ENCODE measurements at places on chromosomes 2 and 18.

- DNase-seq, result no peak
Observed at GRCh38 chr2:239288951-239289511, 111.8 kb downstream of the HDAC4 start.

DNA sequence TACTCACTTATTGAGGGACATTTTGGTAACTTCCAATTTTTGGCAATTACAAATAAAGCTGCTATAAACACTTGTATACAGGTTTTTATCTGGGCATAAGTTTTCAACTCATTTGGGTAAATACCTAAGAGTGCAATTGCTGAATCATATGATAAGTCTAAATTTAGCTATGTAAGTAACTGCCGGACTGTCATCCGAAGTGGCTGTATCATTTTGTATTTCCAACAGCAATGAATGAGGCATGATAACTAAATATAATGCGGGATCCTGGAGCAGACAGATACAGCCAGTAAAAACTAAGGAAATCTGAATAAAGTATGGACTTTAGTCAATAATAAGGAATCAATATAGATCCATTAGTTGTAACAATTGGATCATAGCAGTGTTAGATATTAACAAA, 156.5 kb upstream of the RMP24 start:
- no peak for DNase-seq

DNA sequence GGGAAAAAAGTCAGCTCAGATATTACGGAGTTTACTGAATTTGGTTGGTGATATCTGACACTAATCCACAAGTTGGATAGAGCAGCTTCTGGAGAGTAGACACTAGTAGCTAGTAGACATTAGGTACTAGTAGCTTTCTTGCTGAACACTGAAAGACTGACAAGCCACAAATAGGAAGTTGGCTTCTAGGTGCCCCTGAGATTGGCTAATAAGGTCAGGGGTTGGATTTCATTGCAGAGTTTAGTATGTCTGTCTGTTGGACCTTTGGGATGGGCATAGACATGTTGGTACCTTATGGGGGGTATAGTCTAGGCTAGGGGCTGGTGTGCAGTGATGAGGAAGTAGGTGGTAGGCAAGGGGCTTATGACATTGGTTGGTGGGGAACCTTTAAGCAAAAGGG, 164.9 kb upstream of the LRRTM1 start:
- no peak for DNase-seq

DNA sequence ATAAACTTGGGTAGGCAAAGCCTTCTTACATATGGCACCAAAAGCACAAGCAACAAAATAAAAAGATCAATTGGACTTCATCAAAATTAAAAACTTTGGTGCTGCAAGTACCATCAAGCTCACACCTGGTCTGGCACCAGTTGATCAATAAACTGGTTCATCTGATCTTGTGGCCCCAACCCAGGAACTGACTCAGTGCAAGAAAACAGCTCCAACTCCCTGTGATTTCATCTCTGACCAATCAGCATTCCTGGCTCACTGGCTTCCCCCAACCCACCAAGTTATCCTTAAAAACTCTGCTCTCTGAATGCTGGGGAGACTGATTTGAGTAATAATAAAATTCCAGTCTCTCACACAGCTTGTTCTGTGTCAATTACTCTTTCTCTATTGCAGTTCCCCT, 8.4 kb downstream of the EPG5 start:
- no peak for DNase-seq

DNA sequence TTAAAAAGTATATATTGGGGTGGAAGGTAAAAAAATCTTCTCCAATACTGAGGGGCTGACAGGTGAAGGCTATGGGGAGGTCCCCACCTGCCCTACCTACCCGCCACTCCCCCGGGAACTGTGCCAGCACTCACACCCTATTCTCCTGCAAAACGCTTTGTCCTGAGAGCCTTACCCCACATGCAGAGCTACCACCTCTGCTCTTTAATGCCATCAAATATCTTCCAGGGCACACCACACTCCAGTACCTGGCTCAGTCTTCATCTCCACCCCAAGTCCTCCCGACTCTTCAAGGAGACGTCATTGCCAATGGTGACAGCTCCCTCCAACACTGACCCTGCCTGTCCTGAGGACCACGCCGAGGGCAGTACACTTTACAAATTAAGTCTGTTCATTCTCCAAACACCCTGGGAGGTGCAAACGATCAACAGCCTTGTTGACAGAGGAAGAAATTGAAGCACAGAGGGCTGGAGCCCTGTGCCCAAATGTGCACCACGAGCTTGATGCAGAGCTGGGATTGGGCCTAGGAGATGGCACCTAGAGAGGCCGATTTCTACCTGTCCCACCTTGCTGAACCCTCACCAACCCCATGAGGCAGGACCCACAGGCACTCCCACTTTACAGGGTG, 6.0 kb upstream of the GPR55 start:
- DNase-seq, result peak; percentile 6

DNA sequence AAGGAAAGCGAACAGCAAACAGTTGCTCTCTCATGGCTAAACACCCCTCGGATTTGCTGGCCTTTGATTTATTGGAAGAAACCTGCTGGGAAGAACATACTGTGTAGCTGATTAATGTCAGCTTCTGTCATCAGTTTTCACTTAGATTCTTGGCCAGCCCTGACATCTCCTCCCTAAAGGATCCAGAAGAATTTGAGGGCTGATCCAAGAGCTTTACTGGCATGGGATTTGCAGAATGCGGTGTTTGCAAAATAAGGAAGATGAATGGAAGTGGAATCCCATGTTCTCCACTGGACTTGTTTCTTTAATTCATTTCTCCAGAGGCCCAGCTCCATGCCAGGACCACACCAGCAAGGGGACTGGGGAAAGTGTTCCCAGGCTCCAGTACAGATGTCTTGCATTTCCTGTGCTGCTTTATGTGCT, 80.5 kb downstream of the RDH14 start:
- DNase-seq, result no peak

DNA sequence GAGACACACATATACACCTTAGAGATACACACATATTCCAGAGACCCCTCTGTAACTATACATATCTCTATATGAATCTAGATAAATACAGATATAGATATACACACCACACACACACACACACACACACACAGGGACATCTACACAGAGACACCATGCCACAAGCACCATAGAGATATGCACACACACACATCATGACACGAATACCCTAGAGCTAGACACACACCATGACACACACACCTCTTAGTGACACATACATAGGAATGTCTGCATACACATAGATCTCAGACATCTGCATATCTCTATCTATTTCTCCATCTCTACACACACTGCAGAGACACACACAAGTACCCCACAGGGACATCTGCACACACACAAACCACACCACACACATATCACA, 270.0 kb downstream of the CYRIA start:
- no peak for DNase-seq

DNA sequence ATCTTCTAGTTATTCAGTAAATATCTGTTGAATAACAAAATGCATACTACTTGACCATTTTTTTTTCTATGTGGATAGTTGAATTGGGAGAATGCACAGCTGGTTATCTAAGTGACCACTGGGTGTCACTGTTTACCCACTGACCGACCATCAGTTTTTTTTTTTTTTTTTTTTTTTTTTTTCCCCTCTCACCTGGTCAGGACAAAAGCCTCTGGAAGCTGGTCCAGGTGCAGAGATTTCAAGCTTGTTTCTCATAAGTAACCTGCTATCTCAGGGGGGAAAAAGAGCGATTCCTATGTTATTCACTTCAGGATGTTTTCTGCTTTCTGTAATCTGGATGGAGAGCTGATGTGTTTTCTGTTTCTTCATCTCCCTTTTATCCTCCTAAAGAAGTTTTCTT, 256.0 kb downstream of the DCDC2C start:
- DNase-seq, result no peak

DNA sequence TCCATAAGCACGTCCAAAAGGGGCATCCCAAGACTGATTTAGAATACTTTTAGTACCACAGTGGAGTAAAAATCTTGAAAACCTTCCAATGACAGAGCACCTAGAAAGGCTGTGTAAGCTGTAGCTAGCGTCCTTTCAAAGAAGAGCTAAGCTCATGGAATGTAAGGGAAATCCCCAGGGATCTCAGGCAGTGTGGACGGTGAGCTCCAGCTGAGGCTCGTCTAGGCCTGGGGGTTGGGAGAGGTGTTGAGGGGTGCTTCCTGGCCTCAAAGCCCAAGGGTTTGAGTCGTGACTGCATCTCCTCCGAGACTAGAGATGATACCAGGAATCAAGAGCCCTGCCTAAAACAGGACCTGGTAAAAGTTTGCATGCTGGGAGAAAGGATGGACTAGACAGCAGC, 7.6 kb downstream of the CTIF start:
- DNase-seq, result no peak

- no peak for DNase-seq
Observed at GRCh38 chr2:69979902-69980807, 18.7 kb upstream of the ASPRV1 start.

DNA sequence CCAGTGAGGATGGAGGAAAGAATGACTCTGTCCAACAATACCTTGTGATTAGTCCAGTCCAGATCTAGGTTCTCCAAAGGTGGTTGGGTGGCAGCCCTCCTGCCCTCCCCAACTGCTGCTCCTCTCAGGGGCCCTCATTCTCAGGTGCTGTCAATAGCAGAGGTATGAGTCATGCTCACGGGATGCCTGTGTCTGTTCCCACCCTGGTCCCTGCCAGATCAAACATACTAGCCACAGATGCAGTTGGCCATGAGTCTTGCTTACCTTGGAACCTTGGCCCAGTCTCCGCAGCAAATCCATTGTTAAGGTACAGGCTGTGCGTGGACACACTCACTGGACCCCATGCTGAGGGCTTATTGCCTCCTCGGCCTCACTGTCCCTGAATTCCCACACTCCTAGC, 24.9 kb upstream of the RPIA start:
- no peak for DNase-seq
